Esophagus muscularis mucosa (tissue), 4 donors: ENCODE measurements at places on chromosomes 5 and 9. TPM values are rescaled to one million over a fixed set of nuclear protein-coding genes. Genes with fewer than 3 reads are reported as not detected.

The PLAC8L1 gene
- total RNA-seq: not detected

The IFNA21 gene
- not detected for total RNA-seq

The PCDHGB4 gene
- 4.1 TPM for total RNA-seq

The MARCHF6 gene
- total RNA-seq: 94.3 TPM

The NRG2 gene
- total RNA-seq: 5.0 TPM

- DNase-seq: no peak
Observed at GRCh38 chr5:174217527-174217926, 172.0 kb downstream of the NSG2 start.

GRCh38 chr5:96716007-96716406, 53.8 kb downstream of the CAST start:
- no peak for DNase-seq

GRCh38 chr5:158755986-158756385, 343.7 kb downstream of the EBF1 start:
- no peak for DNase-seq

- DNase-seq: no peak
Observed at GRCh38 chr9:131580358-131580757, 35.0 kb downstream of the PRRT1B start.

DNA sequence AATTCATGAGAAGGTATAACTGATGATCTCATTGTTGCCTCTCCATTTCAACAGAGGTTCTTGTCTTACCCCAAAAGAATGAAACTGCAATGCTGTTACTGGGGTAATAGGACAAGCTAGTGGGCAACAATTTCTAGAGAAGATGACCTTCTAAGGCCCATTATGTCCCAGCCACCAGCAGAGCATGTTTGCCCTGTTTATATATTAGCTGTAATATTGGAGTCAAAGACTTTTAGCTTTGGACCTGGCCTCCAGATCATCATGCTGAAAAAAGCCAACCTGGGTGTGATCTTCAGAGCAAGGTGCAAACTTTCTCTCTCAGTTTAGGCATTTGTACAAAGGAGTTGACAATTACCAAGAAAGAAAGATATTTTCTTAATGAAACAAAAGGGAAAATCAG, 3.4 kb downstream of the ALDOB start:
- DNase-seq: no peak

GRCh38 chr9:14018081-14018480, 295.9 kb downstream of the NFIB start:
- no peak for DNase-seq

DNA sequence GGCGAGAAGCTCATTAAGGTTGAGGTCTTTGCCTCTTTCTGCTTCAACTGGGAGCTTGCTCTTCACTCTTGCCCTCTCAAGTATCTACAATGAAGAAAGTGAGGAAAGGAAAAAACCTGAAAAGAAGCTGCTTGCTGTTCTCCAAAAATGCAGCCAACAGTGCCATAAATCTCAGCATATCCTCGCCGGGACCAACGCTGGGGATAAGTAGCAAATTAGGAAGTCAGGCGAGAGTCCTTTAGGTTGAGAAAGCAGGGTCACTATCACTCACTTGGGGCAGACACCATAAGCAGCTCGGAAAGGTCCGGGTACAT, 399 bp downstream of the NUP155 start:
- DNase-seq: no peak

- DNase-seq: no peak
Observed at GRCh38 chr5:163399923-163400322, 37.5 kb upstream of the CCNG1 start.

GRCh38 chr5:142922223-142922952, 152.2 kb downstream of the ARHGAP26 start:
- no peak for DNase-seq
